ENCODE measurements at places on chromosomes 1 and 21.
A peak's percentile ranks its signal among the peaks of the same experiment; 100 is the strongest.

DNA sequence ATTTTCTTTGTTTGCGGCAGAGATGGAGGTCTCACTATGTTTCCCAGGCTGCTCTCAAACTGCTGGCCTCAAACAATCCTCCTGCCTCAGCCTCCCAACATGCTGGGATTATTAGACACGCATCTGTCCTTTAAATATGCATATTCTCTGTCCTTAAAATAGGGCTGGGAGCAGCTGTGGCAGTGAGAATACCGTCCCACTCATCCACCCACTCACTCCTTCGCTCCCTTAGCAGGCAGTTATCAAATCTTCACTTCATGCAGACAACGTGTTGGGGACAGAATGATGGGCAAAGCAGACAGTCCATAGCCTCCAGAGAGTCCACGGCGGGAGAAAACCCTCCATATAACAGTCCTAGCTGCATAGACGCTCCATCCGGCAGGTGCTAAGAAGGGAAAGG is 179.4 kb downstream of the ZBTB18 start:
- no peak for DNase-seq

GRCh38 chr1:13513895-13514546 is at the start of gene LRRC38:
TSS of gene LRRC38 (minus strand) at chr1:13514003. CDS start at chr1:13513593, 410 bp downstream.
- DNase-seq = no peak

GRCh38 chr1:107525961-107526360 is 385.1 kb downstream of the NTNG1 start:
- DNase-seq = no peak

GRCh38 chr1:33986390-33987095 is 122.7 kb downstream of the HMGB4 start:
- DNase-seq = no peak

GRCh38 chr1:245829826-245830225 is 675.0 kb downstream of the KIF26B start:
- no peak for DNase-seq

GRCh38 chr1:57845041-57845440 is 421.2 kb upstream of the DAB1 start:
- no peak for DNase-seq

GRCh38 chr1:113930499-113931161 is 1.5 kb downstream of the HIPK1 start:
- peak; percentile 55 for DNase-seq

Measured in activated T-helper 9 cell treated with anti-CD3 and anti-CD28 coated beads, Interleukin-2, amount 50 U/mL, for 16 hours (primary cell).